ENCODE measurements at places on chromosomes 2 and 18.

DNA sequence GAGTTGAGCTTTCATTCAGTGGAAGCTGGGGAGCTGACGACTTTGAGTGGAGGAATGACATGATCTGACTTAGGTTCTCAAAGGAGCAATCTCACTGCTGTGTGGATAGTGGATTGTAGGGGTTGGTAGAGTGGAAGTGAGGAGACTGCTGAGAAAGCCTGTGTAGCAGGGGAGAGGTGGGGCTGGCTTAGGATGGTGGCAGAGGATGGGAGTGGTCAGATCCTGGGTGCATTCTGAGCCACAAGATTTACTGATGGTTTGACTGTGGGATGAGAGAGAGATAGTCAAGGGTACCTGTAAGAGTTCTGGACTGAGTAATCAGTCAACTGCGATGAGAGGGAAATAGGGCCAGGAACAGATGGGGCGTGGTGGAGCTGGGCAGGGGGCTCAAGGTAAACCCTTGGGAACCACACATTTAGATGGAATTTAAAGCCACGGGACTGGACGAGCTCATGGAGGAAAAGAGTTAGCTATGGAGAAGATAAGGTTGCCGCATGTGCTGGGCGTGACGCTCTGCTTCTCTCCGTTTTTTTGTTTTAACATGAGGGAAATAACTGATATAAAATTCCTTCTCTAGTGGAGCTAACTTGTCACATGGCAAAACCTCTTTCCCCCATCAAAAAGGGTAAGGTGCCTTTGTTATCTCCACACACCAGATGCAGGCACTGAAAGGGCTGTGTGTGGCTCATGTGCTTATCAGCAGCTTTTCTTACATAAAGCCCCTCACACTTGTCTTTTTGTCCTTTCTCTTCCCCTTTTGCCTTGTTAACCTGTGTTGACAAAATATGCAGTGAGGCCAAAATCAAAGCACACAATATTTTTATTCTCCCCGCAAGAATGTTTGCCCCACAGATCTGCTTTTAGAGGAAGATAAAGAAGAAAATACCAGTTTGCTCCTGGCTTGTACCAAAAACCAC, 379.8 kb downstream of the TSN start:
- DNase-seq = no peak

- DNase-seq = no peak
These were observed 125.3 kb upstream of the NDUFV2 start for GRCh38 chr18:8977166-8977565.

- DNase-seq = no peak
These were observed 14.0 kb upstream of the BCL2L11 start for GRCh38 chr2:111106706-111107105.

GRCh38 chr2:84884449-84884848, 3.6 kb upstream of the TRABD2A start:
- no peak for DNase-seq

GRCh38 chr2:25749676-25750075, 76.3 kb upstream of the DTNB start:
- no peak for DNase-seq

GRCh38 chr2:9222893-9223287, 16.3 kb downstream of the ASAP2 start:
- no peak for DNase-seq

DNA sequence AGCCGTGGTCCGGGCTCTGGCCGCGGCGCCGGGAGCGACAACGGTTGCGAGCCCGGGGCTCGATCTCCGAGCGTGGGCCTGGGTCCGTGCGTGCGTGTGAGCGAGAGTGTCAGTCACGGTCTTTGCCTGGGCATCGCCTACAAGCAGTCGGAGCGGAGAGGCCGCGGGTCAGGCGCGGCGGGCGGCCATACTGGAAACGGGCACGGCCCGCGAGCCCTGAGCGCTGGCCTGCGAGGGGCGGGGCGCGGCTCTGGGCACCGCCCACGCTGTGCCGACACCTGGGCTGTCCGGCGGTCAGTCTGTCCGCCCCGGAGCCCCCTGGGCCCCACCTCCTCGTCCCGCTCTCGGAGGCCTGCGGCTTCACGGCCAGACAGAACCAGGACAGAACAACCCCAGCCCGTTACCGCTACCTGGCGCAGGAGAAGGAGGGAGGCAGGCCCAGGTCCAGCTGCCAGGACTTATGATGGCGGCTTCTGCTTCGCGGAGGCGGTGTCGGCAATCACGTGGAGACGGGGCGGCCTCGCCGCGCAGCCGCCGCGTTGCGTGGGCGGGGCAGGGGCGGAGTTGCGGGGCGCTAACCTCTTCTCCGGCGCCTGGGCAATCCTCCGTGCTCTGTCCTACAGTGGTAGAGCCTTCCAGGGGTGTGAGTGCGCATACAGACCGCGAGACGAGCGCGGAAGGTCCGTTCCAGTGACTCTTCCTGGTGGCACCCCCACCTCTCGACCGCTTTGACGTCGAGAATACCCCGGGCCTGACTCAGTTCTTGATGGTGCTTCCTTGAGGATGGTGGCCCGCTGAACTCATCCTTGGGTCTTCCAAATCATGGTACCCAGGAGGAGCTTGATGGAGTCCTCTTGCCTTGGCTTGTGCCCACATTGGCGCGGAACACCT, at the start of gene TMEM131:
Gene TMEM131 (minus strand): TSS at position 215 of the 891 bp plus-strand sequence. CDS start 286 bp downstream, outside the sequence.
- DNase-seq = peak; percentile 89

DNA sequence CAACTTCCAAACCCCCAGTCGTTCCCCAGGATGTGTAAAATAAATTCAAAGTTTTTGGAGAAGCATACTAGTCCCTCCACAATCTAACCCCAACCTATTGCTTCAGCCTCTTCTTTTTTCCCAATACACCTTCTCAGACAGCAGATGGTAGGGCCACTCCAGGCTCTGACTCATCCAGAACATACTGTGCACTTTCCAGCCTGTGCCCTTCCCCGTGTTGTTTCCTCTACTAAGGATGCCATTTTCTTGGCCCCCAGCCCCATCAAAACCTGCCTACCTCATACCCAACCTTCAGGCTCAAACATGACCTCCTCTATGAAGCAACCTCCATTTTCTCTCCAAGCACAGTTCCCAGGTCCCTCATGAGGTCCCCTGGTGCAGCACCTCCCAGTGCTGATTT, 669.3 kb downstream of the BCL11A start:
- peak; percentile 66 for DNase-seq

DNA sequence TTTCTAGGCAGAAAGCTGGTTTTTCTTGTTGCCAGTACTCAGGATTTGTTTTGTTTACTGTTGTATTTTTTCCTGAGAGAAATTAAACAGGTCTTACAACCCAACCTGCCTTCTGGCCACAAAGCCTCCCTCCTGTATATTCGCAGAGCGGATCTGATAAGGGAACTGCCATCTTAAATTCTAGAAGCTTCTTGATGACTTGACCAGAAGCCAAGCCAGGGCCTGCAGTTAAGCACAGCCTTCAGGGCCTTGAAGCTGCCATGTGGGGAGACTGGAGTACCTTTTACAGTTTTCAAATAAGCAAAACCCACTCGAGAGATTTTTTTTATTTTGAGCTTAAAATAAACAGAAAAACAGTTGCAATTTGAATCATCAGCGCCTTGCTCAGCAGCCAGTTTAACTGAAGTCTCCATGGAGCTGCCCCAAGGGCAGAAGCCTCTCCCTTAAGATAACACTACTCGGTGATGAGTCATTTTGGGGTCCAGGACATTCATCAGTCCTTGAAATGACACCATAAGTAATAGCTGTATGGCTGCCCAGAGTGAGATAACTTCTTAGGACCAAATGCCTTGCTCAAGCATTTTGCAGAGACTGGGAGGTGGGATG, 51.5 kb upstream of the PHLPP1 start:
- DNase-seq = no peak
